ENCODE measurements at places on chromosomes 5 and 9.

DNA sequence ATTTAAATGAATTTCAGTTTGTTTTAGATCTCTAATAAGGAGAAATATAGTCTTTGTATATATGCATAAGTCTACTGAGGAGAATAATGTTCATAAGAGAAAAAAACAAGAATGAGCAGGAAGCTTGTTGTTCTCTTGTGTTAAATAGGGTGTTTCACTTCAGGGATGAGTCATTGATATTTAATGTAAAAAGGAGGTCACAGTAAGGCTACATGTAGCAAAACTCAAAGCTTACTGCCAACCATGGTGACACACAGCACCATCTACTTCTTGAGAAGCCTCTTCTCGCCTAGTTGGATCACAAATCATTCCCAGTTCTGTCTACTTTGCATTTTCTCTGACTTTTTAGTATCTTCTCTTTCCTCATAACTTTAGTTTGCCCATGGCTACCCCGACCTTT, 1466.0 kb upstream of the C9orf72 start:
- DNase-seq = no peak

DNA sequence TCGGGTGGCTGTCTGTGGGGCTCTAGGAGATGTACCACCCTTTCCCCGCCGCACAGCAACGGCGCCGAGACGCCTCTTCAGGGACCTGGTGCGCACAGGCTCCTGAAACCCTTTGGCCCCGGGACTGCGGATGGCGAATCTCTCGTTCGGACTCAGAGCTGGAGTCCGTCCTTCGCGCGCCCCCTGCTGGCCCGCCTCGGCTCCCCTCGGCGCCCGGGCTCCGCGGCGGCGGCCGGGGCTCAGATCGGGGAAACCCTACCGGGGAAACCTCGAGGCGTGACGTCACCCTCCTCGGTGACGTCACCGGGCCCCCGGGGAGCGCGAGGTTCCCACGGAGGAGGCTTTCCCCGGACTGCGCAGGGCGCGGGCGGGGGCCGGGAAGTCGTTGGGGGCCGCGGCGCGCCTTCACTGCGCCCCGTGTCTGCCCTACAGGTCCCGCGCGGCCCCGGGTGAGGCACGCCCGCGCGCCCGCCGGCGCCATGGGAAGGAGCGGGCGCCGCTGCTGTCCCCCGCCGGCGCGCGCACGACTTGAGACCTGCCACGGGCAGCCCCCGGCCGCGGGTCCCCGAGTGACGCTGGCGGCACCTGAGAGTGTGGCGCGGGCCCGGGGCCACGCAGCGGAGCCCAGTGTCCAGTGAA, 7.9 kb downstream of the PRR7 start:
- peak; percentile 93 for DNase-seq

GRCh38 chr5:135851186-135851914, 16.9 kb downstream of the SLC25A48 start:
- no peak for DNase-seq

DNA sequence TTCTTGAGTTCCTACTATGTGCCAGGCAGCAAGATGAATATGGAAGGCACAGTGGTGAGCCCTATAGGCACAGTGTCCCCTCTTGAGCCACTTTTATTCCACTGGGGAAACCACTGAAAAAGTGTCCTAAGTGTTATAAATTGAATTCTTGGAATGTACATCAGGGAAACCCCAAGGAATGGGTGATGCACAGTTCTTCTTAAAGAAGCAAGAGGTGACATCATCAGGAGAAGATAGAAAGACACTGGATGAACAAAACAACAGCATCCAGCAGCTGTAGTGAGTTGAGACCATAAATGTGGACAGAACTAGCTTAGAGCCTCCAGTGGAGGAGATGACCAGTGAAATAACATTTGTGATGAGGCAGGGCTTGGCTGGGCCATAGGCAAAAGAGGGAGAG, 199.2 kb upstream of the ANKRD55 start:
- no peak for DNase-seq

DNA sequence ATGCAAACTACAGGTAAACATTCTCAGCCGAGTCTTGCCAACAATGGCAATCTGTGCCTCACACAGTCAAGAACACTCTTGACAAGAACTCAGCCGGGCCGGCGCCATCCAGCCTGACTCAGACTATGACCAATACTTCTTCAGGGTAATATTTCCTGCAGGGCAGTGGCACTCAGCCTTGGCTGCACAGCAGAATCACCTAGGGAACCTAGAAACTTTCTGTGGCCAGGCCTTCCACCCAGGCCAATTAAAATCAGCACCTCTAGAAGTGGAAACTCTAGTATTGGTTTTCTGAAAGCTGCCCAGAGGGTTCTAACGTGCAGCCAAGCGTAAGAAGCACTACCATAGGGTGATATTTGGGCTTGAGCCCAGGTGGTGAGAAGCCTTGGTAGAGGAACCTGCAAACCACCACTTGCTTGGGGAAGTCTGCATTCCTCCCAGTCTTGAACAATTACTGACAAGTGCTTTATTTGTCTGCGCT, 120.6 kb downstream of the TTLL11 start:
- DNase-seq = no peak

All from stimulated activated CD8-positive, alpha-beta memory T cell treated with anti-CD3 and anti-CD28 coated beads, Interleukin-15, amount 100 ng/mL, for 48 hours (primary cell).